Neural crest cell (in vitro differentiated cells): ENCODE measurements at places on chromosomes 16 and 17. TPM values are rescaled to one million over a fixed set of nuclear protein-coding genes. Genes with fewer than 3 reads are reported as not detected.

- DNase-seq = no peak
These were observed 18.6 kb downstream of the TNFRSF13B start for GRCh38 chr17:16953347-16953746.

GRCh38 chr16:73049091-73049490 lies 1.2 kb upstream of the ZFHX3 start:
- no peak for DNase-seq

DNA sequence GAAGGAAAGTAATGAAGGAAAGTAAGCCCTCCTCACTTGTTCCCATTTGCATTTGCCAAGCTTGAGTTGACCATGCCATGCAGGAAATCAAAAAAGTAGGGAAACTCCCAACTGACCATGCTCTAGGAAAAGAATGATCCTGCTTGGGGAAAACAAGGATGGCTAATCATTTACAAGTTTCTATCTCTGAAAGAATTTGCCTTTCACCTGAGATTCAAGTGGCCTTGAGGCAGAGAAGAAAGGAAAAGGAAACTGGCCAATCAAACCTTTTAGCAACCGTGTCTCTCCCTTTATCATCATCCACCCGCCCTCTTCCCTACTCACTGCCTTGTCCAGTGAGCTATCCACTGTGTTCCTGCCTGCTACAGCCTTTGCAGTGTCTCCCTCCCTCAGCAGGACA lies 757.2 kb upstream of the SOX9 start:
- no peak for DNase-seq

DNA sequence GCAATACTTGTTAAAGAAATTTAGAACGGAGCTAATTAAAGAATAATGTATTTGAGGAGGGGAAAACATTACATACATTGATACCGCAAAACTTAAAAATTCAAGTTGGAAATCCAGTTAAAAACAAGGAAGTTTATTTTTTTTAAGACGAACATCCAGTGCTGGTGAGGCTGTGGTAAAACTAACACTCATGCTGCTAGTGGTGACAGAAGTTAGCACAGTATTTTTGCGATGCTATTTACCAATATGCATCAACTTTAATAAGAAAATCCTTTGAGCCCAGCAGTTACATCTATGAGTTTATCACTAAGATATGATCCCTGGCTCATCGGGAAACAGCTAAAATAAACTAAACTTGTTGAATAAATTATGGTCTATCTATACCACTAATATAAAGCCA lies 31.7 kb downstream of the GSPT1 start:
- DNase-seq = no peak

GRCh38 chr17:2706911-2707510 lies 4.6 kb downstream of the CLUH start:
- DNase-seq = no peak

DNA sequence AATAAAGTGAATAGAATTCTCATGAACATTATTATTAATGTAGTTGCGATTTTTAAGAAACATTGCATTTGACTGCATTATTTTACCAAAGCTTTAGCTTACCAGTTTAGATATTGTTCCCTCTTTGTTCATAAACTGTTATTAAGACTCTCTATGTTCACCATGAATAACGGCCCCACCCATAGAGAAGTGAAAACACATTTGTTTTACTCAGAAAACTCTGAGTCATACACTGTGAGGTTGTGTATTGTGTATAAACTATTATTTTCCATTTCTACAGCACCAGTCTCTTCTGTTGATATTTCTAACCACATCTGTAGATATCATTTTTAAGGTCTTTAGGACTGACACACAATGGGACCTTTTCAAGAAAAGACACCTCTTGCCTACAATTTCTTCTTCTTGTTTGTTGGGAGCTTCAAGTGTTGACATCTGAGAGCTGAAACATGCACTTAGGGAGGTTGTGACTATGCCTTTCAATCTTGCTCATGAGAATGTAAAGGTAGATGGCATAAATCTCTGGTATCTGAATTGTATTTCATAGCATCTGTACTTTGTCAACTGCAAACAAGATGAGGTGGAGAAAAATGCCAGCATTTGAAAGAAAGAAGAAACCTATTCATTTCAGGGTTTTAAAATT lies 252.9 kb upstream of the CDH8 start:
- DNase-seq = no peak

The KRTAP4-6 gene
- not detected in 2 replicates for total RNA-seq

The MEFV gene
- not detected in 2 replicates for total RNA-seq

DNA sequence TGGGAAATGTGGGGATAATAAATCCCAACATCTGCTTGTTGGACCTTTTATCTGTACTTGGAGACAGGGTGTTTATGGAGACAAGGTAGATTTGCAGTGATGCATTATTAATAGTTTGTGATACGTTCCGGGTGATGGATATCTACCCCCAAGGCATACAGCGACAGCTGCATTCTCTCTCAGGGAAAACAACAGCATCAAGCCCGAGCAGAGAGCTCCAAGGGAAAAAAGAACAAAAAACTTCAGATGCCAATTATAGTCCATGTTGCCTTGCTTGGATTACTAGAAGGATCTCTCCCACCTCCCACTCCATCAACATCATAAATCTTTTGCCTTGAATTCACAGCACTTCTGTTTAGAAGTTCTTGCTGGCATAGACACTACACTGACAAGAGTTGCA lies 187.5 kb upstream of the CDH11 start:
- DNase-seq = no peak

GRCh38 chr17:57811638-57812280 lies 38.1 kb downstream of the MRPS23 start:
- DNase-seq = no peak

- no peak for DNase-seq
These were observed 145.0 kb downstream of the SEC14L1 start for GRCh38 chr17:77285594-77286390.

DNA sequence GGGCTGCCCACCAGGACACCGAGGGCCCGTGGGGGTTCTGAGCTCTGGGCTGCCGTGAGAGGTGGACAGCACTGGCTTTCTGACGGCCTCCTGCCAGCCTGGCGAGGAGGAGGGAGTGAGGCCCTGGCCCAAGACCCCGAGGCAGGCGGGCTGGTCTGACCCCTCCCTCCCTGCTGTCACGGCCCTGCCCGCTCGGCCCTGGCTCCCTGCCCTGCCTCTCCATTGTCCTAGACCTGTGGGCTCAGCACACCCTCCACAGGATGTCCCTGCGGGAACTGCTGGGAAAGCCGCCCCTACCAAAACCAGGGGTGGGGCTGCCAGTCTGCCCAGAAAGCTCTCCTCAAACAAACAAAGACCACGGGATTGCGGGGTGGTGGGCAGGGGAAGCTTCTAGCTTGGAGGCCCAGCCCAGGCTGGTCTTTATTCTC lies 20.7 kb downstream of the SPNS2 start:
- DNase-seq = no peak

The NPB gene
- 0.93 and 1.1 TPM in 2 replicates for total RNA-seq

- no peak for DNase-seq
These were observed 18.9 kb downstream of the SLC5A10 start for GRCh38 chr17:18970582-18971480.

DNA sequence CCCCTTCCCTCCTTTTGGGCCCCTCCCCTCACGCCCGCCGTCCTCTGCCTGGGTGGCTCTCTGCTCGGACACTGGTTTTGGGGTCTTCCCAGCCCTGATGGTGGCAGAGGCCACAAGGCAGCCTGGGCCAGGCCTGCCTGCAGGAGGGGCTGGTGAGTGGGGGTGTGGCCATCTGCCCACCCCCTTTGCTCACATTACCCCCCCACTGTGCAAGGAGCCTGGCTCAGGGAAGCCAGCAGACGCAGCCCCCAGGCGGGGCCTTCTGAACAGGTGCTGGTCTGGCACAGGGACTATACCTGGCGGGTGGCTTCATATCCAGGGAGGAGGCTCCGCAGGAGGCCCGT lies 10.7 kb upstream of the ZFPM1 start:
- DNase-seq = no peak

DNA sequence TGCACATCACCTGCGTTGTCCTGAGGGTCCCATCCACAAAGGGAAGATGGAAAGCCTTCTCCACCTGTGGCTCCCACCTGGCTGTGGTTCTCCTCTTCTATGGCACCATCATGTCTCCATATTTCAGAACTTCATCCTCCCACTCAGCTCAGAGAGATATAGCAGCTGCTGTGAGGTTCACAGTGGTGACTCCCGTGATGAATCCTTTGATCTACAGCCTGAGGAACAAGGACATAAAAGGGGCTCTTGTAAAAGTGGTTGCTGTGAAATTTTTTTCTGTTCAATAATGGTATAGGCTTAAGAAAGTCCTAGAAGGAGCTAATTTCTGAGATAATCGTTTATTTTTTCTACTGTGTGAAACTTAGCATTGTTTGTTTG lies 18.7 kb downstream of the ZNF200 start:
- no peak for DNase-seq

The NOG gene
- 0.50 and 0.65 TPM in 2 replicates for total RNA-seq

The AIPL1 gene
- total RNA-seq = not detected in 2 replicates

DNA sequence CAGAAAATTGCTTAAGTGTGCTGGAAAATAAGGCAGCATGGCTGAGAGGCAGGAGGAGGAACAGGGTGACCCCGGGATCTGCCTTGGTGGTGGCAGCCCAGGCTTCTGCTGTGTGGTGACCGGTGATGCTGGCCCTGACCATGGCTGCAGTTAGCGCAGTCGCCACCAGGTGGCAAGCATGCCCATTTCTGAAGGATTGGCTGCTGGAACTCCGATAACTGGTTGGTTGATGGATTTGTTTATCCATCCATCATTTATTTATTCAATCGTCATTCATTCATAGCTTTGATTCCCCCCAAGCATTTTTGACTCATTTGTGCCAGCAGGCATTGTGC lies 29.1 kb upstream of the ITGA3 start:
- peak; percentile 96 for DNase-seq
